ENCODE measurements at places on chromosomes 2 and 18.

DNA sequence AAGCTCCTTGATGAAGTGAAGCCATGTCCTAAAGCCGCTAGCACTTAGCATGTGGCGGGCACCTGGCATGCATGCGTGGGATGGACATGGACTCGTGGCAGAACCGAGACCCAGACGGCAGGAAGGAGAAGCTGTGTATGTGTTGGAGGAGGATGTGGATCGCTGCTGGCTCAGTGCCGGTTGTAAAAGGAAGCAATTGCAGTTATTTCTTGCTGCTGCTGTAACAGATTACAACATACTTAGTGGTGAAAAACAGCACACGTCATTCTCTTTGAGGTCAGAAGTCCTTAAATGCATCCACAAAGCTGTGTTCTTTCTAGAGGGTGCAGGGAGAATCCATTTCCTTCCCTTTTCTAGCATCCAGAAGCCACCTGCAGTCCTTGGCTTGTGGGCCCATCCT is 74.6 kb downstream of the AGAP1 start:
- no peak for DNase-seq

GRCh38 chr2:48227617-48228344 is 302.2 kb upstream of the STON1 start:
- DNase-seq, result no peak

DNA sequence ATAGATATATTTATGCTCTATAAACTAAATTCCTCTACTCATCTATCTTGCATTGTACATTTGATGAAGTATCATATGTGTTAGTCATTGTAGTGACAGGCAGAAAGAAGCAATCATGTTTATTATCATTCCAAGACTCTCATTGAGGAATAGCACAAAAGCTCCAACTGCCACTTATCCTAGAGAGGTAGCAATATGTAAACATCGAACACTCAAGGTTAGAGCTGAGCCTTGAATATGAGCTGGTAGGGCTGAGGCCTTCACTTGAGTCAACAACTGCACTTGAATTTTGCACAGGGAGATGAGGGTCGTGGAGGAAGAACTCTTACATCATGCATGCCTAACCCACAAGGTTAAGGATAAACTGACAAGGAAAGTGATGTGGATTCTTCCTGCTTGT is 900.9 kb downstream of the CPS1 start:
- no peak for DNase-seq

DNA sequence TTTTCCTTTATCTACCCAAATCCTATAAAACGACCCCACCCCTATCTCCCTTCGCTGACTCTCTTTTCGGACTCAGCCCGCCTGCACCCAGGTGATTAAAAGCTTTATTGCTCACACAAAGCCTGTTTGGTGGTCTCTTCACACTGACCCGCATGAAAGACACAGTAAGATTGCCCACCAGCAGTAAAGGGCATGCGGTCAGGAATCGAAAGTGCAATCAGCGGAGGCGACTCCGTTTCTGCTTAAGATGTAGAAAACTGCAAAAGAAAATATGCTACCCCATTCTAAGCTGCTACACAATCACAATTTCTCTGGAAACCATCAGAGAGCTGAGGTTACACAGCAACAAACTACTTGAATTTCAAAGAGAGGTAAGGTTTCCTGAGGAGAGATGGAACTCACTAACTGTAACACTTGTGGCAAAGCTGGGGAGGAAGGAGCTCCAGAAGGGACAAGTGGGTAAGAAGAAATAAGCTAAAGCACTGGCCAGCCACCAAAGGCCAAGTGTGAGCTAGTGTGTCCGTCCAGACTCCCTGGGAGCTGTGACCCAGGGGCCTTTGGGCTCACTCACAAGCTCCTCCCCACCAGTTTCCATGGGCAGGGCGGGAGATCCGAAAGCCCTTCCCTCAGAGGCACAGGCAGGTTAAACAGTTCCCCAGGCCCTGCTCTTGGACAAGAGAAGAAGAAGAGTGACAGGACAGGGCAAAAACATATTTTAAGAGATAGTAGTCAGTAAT is 72.8 kb upstream of the TGFA start:
- DNase-seq, result no peak

GRCh38 chr2:127044977-127045661 is 61.8 kb downstream of the BIN1 start:
- peak; percentile 51 for DNase-seq

DNA sequence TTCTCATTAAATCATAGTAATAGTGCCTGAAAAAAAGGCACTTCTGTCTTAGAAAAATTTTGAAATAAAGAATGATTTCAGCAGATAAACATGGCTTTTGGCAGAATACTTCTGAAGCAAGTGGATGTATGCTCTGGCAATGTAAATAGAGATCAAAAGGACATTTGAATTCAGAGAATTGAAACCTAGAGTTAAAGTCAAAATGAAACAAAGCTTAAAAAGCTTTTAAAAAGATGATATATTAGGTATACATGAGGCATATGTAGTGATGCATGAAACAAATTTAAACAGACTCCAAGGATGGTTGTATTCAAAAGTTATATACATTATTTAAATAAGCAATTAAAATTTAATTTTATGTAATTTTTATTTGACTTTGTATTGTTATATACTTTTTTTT is 1344.5 kb upstream of the TMEFF2 start:
- no peak for DNase-seq

DNA sequence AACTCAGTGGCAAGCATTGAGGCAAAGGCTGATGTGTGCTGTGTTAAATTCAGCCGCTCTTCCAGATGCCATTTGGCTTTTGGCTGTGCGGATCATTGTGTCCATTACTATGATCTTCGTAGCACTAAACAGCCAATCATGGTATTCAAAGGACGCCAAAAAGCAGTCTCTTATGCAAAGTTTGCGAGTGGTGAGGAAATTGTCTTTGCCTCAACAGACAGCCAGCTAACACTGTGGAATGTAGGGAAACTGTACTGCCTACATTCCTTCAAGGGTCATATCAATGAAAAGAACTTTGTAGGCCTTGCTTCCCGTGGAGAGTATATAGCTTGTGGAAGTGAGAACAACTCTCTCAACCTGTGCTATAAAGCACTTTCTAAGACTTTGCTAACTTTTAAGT is 195.5 kb upstream of the RAB12 start:
- no peak for DNase-seq

DNA sequence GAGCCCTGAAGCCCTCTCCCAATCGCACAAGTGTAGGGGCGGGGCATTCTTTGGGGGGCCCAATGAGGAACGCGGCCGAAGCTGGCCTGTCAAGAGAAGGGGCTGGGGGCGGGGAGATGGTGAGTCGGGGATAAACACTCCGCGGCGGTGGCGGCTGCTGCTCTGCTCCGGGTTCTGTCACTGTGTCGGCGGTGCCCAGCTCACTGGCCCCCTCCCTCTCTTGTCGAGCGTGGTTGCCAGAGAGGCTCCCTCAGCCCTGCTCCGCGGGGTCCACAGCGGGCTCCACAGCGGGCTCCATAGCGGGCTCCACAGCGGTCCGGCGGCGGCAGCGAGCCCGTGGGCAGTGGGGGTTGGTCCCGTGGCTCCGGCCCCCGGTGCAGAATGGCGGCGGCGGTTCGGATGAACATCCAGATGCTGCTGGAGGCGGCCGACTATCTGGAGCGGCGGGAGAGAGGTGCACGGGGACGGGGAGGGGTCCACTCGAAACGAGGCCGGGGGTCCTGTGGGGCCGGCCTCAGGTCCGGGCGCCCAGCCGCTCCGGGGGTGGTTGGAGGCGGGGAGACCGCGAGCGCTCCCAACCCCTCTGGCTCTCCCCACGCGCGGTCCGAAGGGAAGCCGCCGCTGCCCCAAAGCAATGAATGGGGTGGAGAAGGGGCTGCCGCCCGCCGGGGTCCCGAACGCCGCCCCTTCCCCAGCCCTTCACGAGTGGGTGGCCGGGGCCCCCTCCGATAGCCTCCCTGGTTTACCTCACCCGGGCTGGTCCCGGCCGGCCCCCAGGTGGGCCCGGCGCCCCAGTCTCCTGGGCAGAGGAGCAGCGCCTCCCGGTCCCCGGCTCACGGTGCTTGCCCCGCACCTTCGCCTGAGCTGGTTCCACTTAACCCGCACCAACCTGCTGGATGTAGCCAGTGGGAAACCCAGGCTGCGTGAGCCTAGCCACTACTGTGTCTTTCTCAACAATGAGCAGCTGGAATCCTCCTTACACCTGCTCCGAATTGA is at the start of gene MXD1:
MXD1 (plus strand) TSS at position 160 of the 996 bp plus-strand sequence; CDS start at position 382, 222 bp downstream.
- DNase-seq, result peak; percentile 26

- peak; percentile 43 for DNase-seq
Observed at GRCh38 chr18:10892786-10893185, 256.6 kb downstream of the PIEZO2 start.

DNA sequence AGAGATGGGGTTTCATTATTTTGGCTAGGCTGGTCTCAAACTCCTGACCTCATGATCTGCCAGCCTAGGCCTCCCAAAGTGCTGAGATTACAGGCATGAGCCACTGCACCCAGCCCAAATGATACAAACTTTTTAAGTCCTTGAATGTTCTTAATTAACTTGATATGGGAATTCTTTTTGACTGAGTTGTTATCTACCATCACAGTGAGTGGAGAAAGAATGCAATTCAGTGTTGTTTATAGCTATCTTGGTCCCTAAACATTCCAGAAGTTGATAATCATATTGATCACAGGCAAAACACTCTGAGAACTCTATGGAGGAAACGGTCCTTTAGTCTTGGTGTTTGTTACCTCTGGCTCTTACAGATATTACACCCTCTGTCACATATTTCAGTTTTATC is 1072.5 kb downstream of the SUCLG1 start:
- peak; percentile 41 for DNase-seq

- no peak for DNase-seq
Observed at GRCh38 chr2:58558881-58559280, 317.8 kb upstream of the FANCL start.

- no peak for DNase-seq
Observed at GRCh38 chr2:239046822-239047221, 198.9 kb downstream of the TWIST2 start.

DNA sequence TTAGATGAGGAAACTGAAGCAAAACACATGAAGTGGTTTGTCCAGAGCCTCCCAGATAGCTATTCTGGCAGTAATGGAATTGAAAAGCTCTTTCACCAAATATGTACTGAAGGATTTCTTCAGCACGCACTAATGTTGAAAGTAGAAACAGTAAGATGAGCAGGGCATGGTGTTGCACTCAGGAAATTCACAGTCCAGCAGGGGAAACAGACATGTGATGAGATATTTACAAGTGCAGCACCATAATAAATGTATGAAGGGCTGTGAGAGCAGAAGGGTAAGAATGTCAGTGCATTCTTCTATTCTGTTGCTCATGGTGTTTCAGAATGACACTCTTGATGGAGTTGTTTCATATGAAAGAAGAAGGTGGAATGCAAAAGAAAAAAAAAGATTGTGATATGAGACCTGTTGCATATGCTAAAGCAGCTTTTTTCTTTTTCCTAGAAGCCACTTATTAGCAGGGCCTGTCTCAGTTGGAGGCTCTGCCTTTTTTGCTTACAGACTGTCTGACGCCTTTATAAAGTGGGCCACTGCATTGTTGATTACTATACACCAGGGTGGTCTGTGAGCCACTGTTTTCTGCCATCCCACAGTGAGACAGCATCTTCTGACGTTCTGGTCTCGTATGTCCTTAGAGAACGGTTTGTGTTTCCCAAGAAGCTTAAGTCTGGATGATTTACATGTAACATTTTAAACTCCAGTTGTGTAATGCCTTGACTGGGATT is 516.9 kb downstream of the ARHGAP15 start:
- no peak for DNase-seq

GRCh38 chr2:223589901-223590300 is 12.3 kb downstream of the SCG2 start:
- no peak for DNase-seq

DNA sequence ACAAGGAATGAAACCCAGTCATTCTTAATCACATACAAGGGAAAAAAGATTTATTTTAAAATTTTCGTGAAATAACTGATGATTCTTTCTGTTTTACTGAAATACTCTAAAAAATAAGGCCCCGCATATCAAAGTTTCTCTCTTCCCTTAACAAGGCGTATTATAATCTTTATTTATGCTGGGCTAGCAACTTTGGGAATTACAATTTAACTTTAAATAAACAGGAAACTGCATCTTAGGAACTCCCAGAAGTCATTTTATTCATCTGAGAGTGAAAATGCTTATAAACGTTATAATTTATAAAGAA is 166.7 kb downstream of the TCF4 start:
- DNase-seq, result no peak

DNA sequence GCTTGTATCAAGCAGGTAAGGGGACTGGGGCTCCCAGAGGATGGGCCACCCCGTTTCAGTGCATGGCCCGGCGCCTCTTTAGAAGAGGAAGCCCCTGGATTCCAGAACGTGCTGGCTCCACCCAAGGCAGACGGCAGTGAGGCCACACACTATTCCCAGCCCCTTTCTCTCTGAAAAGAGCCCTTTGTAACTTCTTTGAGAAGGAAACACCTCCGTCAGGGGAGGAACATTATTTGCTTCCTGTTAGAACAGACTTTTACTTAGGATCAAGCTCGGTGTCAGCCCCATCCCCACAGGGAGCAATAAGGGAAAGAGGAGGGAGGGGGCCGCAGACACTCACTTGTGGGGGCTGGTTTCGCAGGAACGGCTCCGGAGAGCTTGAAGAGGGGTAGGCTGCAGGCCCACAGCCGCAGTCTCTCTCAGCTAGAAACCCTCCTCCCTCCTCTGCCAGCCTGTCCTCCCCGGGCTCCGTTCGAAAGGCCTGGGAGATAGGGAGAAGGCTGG is 49.6 kb upstream of the RMDN2 start:
- no peak for DNase-seq

- DNase-seq, result no peak
Observed at GRCh38 chr18:67194886-67195285, 321.6 kb downstream of the DSEL start.

- no peak for DNase-seq
Observed at GRCh38 chr2:205778356-205778755, 96.1 kb downstream of the NRP2 start.

DNA sequence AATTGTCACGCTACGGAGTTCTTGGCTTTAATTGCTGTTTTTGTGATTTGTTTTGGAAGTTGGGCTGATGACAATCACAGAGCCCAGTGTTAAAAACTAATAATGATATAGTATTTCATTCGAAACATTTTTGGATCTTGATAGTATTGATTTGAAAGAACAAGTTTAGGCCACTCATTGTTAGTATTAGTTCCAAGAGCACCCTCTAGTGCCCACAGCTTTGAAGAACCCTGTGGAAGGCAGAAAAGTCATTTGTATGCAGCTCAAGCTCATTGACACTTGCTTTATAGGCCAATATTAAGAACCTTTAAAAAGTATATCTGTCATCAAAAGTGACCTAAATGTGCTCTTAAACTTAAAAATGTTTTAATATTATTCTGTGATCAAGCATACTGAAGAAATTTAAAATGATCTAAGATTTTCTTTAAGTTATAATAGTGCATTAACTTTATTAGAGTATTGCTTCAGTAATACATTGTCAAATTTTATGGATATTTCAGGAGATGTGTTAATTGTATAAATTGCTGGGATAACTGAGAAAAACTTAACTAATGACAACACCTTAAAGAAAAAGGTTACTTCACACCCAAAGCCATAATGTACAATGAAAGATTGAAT is 191.0 kb downstream of the GRB14 start:
- DNase-seq, result peak; percentile 38

GRCh38 chr2:117976581-117976980 is 37.3 kb downstream of the CCDC93 start:
- DNase-seq, result no peak

GRCh38 chr2:128607440-128607839 is 288.8 kb upstream of the HS6ST1 start:
- no peak for DNase-seq

Measured in GM03348 (cell line).